ENCODE measurements at places on chromosomes 2 and 18.

DNA sequence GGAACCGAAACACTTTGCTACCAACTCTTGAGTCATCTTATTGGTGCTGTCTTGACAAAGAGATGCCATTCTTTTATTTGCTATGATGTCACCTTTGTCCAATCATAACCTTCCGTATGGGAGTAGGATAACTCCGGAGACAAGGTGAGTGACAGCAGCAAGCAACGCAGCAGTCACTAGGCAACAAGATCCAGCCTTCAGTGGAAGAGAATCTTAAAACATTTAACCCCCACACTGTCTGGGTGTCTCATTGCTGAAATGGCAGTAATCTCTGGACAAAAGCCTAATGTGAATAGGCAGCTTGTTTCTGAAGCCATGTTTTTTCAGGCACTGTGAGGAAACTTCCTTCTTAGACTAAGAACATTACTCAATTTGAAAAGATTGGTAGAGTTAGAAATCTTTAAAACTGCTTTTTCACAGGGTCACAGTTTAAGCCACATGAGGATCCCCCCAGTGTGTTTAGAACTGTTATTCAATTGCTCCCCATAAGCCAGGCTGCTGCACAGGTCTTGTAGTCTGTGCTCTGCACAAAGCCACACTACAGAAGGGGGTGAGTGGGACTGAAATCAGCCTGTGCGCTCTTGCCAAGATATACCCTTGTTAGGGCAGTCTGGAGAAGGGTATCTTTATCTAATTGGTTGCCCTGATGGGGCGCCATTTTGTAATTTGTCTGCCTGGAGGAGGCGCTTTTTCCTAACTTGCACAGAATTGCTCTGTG is 131.5 kb upstream of the STON1 start:
- no peak for DNase-seq

GRCh38 chr18:6204476-6204875 is 210.2 kb downstream of the L3MBTL4 start:
- DNase-seq: no peak

- DNase-seq: no peak
These were observed 188.3 kb downstream of the ANKRD30B start for GRCh38 chr18:14936313-14936712.

- DNase-seq: no peak
These were observed 44.9 kb downstream of the TMEM37 start for GRCh38 chr2:119476301-119477112.

DNA sequence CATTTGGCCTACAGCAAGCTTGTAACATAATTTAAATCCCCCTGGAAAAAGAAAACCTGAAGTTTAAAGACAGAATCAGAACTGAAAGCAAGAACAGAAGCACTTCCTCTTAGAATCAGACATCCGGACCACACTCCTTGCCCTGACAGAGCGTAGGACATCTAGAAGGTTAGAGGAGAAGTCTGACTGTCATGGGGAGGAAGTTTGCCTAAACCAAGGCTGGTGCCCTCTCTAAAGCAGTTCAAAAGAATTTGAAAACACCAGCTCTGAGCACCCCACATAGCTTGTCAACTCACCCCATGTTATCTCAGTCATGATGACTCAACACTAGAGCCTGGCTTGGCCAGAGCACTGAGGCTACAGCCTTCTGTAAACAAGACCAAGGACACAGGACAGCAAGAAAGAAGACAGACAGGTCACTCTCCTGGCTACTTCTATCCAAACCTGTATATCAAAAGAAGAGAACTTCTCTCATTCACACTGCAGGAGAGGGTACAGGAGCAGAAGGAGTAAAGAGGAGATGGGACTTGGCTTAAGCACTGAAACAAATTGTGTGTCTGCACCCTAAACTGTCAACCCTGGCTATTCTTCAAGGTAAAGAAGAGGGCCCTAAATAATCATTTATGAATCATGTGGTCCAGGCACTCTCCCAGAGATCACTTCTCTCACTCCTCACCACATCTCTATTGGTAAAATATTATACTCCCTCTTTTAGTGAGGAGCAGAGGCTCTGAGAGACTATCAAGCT is 198.6 kb downstream of the MEMO1 start:
- DNase-seq: no peak

Data from glomerular endothelial cell (primary cell).